GM20000 (cell line): ENCODE measurements at places on chromosomes 1 and 21.

DNA sequence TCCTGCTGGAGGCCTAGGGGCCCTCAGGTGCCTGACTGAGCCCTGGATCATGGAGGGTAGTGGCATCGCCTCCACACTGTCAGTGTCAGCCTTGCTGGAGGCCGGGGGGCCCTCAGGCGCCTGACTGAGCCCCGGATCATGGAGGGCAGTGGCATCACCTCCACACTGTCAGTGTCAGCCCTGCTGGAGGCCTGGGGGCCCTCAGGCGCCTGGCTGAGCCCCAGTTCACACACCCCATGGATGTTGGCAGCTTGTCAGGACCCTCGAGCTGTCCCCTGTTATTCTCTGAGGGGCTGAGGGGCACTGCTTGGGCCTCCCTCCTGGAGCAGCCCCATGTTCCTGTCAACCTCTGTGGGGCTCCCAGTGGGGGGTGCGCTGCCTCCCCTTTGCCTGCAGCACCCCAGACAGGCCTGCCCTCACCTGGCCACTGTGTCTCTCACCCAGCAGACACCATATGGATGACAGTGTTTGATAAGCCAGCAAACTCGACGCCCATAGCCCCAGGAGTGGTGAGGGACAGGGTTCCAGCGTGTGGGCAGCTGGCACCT is 197.6 kb downstream of the LIPI start:
- no peak for DNase-seq

DNA sequence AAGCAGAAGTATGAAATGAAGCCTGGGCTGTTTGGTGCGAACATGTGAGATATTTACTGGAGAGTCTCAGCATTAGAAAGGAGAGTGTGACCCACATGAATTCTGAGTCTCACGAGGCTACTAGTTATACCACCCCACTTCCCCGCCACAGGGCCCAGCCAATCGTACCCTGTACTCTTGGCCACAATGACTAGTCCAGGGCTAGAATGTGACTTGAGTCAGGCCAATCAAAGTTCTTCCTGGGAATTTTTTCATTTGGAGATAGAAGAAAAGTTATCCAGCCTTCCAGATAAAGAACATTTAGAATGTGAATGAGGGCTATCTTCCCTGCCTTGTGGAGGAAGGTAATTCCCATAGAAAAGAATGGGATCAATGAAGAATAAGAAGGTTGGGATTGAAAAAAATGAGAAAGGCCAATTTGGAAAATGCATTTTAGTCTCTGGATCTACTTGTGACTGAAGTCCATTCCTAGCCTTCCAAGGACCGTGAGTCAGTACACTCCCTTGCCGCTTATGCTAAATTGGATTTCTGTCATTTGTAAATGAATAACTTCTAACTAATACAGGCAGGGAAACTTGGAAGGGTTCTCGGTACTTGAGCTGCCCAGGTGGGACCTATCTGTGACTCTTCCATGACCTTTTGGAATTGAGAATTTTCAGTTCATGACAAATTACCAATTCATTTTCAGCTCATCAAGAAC is 12.3 kb upstream of the RIMKLA start:
- DNase-seq, result no peak

- no peak for DNase-seq
These were observed 1.5 kb downstream of the SNX27 start for GRCh38 chr1:151613282-151613780.

GRCh38 chr1:172940174-172940855 is 110.4 kb downstream of the TNFSF18 start:
- DNase-seq, result no peak

- no peak for DNase-seq
These were observed 25.0 kb downstream of the AGPAT3 start for GRCh38 chr21:43890042-43890441.

DNA sequence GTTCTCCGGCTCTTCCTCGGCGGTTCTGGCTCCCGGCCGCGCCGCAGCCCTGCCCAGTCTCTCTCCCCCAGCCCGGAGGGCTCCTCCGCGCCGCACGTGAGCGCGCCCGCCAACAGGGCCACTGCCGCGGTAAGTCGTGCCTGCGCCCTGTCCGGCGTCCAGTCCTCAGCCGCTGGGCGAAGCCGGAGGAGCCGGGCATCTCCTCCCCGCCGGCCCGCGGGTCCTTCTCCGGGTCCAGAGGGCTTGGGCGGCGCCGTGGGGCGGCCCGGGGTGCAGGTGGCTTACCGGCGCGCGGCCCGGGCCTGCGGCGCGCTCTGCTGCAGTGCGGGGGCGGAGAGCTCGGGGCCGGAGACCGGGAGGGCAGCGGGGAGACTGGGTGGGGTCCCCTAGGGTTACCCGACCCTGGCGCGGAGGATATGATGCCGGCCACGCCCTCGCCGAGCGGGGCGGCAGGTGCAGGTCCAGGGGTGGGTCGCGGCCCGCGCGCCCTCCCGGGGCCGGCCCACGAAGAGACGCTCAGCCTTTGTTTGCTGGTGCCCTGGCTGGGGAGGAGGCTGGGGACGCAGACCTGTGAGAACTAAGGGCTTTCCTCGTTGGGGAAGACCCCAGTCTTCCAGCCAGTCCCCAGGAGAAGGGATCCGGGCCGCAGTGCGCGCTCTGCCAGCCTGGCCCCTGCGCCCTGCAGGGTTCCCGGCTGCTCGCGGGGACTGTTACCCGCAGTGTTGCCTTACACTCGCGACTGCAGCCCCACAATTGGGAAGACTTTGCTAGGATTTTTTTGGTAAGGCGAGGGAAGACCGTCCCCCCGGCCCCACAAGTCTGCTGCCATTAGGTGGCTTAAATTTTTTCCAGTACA is at the start of gene DOP1B:
DOP1B (plus strand) TSS at position 10 of the 856 bp plus-strand sequence. CDS start 7,910 bp downstream, outside the sequence.
- DNase-seq, result no peak

DNA sequence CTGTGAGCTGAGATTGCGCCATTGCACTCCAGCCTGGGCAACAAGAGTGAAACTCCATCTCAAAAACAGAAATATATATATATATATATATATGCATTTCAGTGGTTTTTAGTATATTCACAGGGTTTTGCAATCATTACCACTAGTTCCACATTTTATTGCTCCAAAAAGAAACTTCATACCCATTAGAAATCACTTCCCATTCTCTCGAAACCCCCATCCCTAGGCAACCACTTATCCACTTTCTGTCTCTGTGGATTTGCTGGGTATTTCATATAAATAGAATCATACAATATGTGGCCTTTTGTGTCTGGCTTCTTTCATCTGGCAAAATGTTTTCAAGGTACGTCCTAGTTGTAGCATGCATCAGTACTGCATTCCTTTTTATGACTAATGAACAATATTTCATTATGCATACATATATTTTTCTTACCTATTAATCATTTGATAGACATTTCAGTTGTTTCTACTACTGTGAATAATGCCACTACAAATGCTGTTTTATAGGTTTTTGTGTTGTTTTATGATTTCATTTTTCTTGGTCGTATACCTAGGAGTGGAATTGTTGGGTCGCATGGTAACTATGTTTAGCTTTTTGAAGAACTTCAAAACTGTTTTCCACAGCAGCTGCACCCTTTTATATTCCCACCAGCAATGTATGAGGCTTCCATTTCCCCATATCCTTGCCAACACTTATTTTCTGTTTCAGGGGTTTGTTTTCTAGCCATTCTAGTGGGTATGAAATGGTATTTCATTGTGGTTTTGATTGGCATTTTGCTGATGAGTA is 95.9 kb downstream of the PHTF1 start:
- no peak for DNase-seq

DNA sequence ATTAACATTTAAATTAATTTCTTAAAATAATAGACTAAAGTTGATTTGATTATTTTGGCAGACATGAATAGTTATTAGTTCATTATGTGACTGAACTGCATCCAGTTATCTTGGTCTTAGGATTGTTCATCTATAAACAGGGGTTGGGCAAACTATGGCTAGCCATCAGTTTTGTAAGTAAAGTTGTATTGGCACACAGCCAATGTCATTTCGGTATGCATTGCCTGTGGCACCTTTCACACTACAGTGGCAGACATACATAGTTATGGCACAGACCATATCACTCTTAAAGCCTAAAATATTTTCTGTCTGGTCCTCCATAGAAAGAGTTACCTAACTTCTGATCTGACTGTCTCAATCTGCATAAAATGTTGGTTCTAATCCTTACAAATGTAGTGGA is 27.2 kb downstream of the ADGRL2 start:
- DNase-seq, result no peak

DNA sequence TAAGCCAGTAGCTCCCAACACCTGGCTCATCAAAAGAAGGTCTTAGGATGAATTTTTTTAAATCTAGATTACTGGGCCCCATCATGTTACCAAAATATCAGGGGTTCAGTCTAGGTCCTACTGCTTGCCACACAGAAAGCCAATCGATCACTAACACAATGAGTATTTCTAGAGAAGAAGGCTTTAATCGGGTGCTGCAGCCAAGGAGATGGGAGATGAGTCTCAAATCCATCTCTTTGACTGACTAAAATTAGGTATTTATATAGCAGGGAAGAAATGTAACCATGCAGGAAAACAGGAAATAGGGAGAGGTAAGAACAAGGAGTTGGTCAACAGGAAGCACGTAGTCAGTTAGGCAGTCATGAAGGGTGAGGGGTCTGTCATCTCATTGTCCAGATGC is 288.2 kb downstream of the CEP170 start:
- no peak for DNase-seq

- no peak for DNase-seq
These were observed 125.9 kb downstream of the HFM1 start for GRCh38 chr1:91278754-91279153.

DNA sequence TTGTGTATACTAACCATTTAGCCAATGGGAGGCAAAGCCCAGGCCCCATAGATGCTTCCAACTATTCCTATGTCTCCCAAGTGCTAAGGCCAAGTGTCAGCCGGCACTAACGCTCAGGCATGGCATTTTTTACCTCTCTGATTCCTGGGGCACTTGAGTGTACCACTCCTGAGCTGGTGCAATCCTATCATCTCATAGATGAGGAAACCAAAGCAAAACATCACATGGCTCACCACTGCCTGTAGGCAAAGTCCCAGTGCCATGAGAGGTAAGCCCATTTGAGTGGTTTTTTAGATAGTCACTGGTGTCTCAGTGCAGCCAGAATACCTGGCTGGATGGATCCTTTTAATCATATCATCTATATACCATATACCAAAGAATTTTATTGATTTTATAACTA is 8.0 kb upstream of the CCN1 start:
- no peak for DNase-seq

- no peak for DNase-seq
These were observed 34.5 kb upstream of the USP25 start for GRCh38 chr21:15695241-15695640.

DNA sequence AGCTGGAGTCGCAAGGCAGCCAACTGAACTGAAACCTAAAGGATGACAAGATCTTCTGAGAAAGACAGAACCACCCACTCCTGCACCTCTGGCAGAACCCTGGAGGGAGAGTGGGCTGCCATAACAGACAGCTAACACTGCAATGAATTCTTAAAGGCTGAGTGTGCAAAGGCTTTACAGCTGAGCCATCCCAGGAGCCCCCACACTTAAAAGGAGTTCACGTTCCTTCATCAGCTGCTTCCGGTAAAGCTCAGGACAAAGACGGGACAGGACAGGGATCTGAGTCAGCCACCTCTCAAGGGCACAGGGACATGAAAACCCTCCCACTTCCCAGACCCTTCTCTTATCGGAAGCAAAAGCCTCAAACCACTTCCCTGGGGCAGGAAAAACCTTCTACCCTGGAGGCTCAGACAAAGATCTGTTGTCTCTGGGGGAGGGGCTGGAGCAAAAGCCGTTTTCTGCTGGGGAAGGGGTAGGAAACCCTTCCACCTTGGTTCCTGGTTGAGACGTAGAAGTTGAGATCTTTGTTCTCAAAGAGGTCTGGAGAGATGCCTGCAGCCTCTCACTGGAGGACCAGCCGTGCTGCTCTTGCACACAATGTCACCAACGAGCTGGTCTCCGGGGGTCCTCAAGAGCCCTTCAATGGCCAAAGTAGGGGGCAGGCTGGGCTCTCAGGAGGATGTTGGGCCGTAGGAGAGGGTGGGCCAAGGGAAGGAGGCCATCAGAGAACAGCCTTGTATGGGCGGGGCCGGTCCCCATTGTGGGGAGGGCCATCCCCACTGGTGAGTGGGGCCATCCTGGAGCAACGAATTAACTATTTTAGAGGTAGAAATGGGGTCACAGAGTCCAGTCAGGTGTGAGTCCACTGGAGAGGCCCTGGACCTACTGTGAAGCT is 452.4 kb downstream of the PTPRU start:
- no peak for DNase-seq

GRCh38 chr1:27592232-27592930 is 11.6 kb downstream of the AHDC1 start:
- DNase-seq, result no peak

GRCh38 chr1:184385865-184386311 is 941 bp upstream of the C1orf21 start:
- DNase-seq, result no peak

DNA sequence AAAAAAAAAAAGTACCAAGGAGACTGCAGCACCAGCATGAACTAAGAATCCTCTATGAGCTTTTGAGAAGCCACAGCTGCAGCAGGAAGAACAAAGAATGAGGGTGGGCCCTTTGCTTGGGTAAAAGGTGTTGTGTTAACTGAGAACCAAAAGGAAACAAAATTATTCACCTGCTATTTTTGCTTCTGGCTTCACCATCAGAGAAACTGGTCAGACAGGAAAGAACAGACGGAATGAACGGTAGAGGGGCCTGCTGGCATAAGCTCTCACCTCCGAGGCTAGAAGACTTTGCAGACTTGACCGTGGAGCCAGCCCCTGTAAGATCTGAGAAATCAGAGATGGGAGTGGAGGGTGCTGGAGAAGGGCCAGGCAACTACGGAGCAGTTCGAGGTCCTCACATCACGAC is 27.6 kb downstream of the IL10RB start:
- DNase-seq, result no peak

DNA sequence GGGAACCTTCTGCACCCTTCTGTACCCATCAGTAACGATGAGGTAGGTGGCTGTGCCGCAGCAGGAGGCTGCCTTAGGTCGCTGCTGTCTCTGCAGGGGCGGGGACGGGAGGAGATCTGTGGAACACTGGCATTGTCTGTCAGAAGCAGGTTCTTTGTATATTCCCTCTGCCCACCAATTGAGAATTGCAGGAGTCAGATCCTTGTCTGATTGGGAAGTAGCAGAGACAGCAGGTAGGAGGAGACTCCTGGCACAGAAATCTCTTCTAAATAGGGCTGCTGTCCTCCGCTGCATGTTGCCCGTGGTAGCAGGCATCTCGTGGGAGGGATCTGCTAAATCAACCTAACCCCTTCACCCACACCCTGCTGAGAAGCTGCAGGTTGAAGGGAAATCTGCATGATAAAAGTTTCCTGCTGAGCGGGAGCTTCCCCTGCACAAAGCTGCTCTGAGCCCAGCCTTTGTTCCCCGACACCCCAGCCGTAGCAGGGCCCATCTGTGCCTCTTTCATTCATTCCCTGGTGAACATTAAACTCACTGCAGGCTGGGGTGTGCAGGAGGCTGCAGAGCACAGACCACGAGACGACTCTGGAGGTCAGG is 15.9 kb downstream of the SARS1 start:
- DNase-seq, result no peak

GRCh38 chr1:203567596-203567995 is 59.0 kb upstream of the ATP2B4 start:
- DNase-seq, result no peak

DNA sequence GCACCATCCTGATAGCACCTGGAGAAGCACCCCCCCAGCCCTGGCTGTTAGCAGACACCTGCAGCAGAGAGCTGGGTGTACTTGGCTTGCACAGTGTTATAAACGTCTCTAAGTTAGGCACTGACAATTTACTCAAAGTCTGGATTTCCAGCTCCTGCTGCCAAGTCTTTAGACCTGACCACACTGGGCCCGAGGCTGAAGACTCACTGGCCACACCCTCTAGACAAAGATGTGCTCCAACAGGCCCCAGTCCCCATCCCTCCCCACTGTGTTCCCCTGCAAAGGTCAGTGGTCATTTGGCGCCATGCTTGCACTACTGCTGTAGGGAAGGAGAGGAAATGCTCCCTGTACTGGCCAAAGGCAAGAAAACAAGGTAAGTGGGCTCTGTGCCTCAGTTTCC is 31.1 kb downstream of the PADI6 start:
- no peak for DNase-seq
